Mesothelial cell of epicardium (in vitro differentiated cells): ENCODE measurements at places on chromosomes 11 and 22. TPM values are rescaled to one million over a fixed set of nuclear protein-coding genes. Genes with fewer than 3 reads are reported as not detected.
A peak's percentile ranks its signal among the peaks of the same experiment; 100 is the strongest.

PRODH gene
- total RNA-seq, result 1.7 to 2.5 TPM (median 2.1 TPM) in 3 replicates

OR5P2 gene
- total RNA-seq, result 1.7 to 3.0 TPM (median 2.1 TPM) in 3 replicates

ROM1 gene
- total RNA-seq, result 1.7 to 2.5 TPM (median 1.8 TPM) in 3 replicates

ESAM gene
- 0.85 to 1.1 TPM (median 0.95 TPM) in 3 replicates for total RNA-seq

BATF2 gene
- total RNA-seq, result 1.5 to 1.9 TPM (median 1.7 TPM) in 3 replicates

RTN4RL2 gene
- total RNA-seq, result 0.38 to 0.63 TPM (median 0.53 TPM) in 3 replicates

NLRP14 gene
- total RNA-seq, result 0.51 to 0.58 TPM (median 0.54 TPM) in 3 replicates

DNA sequence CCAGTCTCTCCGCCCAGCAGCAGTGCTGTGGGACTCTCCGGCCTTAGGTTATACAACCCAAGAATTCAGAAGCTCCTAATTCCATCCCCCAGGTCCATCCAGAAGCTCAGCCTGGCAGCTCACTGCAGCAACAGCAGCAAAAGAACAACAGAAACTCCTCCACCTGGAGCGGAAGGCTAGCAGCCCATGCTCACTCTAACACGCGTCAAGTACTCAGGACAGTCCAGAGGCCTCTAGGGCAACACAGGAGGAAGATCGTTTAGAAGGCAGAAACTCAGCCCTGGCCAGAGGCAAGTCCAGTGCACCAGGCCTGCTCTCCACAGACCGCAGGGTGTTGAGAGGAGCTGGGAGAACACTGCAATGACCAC, 17.1 kb downstream of the PLA2G6 start:
- H3K4me1 ChIP-seq, result peaks cover 17% of the 10 kb centered on the region
- no peaks in the 10 kb centered on the region for H3K27me3 ChIP-seq
- H3K4me3 ChIP-seq, result no peak overlapping the region
- no peak for DNase-seq
- H3K36me3 ChIP-seq, result peaks cover 36% of the 10 kb centered on the region

- H3K4me3 ChIP-seq, result no peak overlapping the region
- no peak overlapping the region for H3K27ac ChIP-seq
- no peak for DNase-seq
- no peaks in the 10 kb centered on the region for H3K36me3 ChIP-seq
- H3K4me1 ChIP-seq, result peaks cover 6% of the 10 kb centered on the region
Observed at GRCh38 chr11:20203831-20204230, 43.6 kb upstream of the DBX1 start.

GRCh38 chr11:104856607-104857006, 41.7 kb downstream of the CASP12 start:
- DNase-seq, result no peak
- no peak overlapping the region for H3K27ac ChIP-seq
- H3K4me3 ChIP-seq, result no peak overlapping the region
- peaks cover 49% of the 10 kb centered on the region for H3K4me1 ChIP-seq
- no peaks in the 10 kb centered on the region for H3K27me3 ChIP-seq
- H3K36me3 ChIP-seq, result no peaks in the 10 kb centered on the region

GRCh38 chr22:37575490-37576003, 4.3 kb downstream of the LGALS2 start:
- no peak overlapping the region for H3K27ac ChIP-seq
- peaks cover 8% of the 10 kb centered on the region for H3K4me1 ChIP-seq
- no peaks in the 10 kb centered on the region for H3K27me3 ChIP-seq
- no peaks in the 10 kb centered on the region for H3K36me3 ChIP-seq

DNA sequence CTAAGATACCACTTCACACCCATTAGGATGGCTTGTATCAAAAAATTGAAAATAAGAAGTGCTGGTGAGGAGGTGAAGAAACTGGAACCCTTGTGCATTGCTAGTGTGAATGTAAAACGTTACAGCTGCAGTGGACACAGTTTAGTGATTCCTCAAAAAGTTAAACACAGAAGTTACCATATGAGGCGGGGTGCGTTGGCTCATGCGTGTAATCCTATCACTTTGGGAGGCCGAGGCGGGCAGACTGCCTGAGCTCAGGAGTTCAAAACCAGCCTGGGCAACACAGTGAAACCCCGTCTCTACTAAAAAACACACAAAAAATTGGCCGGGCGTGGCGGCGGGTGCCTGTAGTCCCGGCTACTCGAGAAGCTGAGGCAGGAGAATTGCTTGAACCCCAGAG, 43.5 kb downstream of the SGSM3 start:
- no peak overlapping the region for H3K4me3 ChIP-seq
- H3K36me3 ChIP-seq, result peaks cover 29% of the 10 kb centered on the region
- DNase-seq, result no peak

DNA sequence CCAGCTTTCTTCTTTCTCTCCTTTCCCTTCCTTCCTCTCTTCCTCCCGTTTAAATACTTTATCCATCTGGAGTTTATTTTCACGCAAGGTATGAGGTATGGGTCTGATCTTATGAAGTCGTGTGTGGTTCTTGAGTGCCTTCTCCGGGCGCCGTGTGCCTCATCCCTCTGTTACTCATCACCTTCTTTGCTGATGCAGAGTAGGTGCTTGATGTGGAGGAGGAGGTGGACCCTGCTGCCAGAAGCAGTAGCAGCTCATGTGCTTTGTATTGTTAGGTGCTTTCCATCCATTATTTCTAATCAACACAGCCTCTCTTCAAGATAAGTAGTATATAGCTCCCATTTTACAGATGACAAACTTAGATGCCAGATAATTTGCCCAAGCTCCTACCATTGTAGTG, 47.0 kb downstream of the TNRC6B start:
- peaks cover 32% of the 10 kb centered on the region for H3K4me1 ChIP-seq
- H3K36me3 ChIP-seq, result peaks cover 6% of the 10 kb centered on the region
- peak overlapping the region; percentile 16 for H3K27ac ChIP-seq
- no peaks in the 10 kb centered on the region for H3K27me3 ChIP-seq
- H3K4me3 ChIP-seq, result no peak overlapping the region
- no peak for DNase-seq

DNA sequence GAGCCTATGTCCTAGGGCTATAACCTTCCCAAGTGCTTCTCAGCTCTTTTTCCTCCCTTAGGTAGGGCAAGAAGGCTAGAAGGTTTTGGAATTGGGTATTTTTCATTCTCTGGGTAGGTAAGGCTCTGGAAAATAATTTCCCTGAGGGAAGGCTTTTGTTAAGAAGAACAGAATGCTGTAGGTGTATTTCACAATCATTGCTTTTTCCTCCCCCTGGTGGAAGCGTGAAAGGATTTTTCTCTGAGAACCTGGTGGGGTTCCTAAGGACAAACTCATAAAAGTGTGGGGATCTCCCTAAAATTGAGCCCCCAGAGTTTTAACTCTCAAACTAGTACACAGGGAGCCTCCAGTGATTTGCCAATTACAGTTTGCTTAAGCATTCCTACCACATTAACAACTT, 41.1 kb upstream of the NARS2 start:
- H3K27me3 ChIP-seq, result no peaks in the 10 kb centered on the region
- DNase-seq, result no peak
- no peak overlapping the region for H3K4me3 ChIP-seq

- no peak overlapping the region for H3K27ac ChIP-seq
- no peak for DNase-seq
- H3K27me3 ChIP-seq, result no peaks in the 10 kb centered on the region
Observed at GRCh38 chr11:108858622-108859021, 193.8 kb downstream of the DDX10 start.

- H3K27ac ChIP-seq, result peak overlapping the region; percentile 47
- peak; percentile 86 for DNase-seq
- H3K27me3 ChIP-seq, result peaks cover 34% of the 10 kb centered on the region
- peak overlapping the region; percentile 55 for H3K4me3 ChIP-seq
- H3K4me1 ChIP-seq, result peaks cover 72% of the 10 kb centered on the region
- H3K36me3 ChIP-seq, result no peaks in the 10 kb centered on the region
Observed at GRCh38 chr11:118610773-118611432, 3.5 kb downstream of the PHLDB1 start.

DNA sequence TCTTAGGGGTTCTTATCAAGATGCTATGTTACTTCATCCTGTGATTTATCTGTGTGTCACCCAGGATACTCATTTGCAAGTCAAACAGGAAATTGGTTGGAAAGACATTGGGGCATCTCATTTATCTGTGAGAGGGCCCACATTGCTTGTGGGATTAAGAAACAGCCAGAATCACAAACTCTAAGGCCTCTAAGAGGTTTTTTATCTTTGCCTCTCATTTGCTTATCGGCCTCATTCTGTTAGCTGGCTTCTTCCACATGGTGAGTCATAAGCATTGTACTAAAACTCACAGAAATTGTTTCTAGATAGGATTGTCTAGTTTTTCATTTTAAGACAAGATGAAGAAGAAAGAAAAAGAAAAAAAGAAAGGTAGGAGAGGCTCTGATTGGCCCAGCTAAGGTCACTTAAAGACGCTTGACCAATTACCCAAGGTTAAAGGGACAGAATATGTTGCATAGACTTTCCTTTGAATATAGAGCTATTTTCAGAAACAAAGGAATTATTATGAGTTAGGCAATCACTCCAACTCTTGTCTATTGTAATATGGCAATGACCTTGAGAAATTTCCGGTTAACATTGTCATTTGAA, 121.9 kb downstream of the ARHGAP42 start:
- H3K36me3 ChIP-seq, result no peaks in the 10 kb centered on the region
- H3K27me3 ChIP-seq, result no peaks in the 10 kb centered on the region
- H3K27ac ChIP-seq, result peak overlapping the region; percentile 75
- peaks cover 25% of the 10 kb centered on the region for H3K4me1 ChIP-seq

DNA sequence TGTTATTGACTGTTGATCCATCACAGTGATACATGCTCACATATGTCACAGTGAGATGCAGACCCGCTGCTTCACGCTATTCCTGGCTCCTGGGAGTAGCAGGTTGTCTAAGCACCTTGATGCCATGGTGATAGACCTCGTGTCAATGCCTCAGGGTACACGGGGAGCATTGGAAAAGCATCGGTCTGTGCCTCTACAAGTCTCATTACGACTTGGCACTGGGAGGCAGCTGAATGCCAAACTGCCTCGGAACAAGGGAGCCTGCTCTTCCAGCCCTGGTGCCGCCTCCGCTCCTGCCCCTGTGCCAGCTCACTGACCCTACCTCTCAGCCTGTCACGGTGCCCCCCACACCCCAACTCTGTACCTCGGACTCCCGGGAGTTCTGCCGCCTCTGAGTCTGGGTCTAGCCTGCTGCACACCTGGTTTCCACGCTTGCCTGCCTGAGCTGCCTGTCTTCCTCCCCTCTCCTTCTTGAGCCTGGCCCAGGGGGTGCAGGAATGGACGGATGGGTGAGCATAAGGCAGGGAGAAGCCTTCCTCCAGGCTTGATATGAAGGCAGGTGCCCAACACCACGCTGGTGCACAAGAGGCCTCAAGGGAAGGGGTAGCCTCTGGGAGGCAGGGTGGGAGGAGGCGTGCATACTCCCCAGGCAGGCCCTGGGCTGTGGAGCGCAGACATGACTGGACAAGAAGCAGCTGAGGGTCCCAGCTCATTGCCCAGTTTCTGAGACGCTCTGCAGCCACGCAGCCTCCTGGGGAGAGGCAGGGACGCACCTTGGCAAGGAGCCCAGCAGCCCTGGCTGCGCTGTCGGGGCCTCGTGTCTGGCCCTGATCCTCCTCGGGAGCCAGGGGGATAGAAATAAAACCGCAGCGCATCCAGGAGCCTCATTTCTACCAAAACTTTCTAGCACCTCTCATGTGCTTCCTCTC, 1.8 kb upstream of the NFAM1 start:
- DNase-seq, result peak; percentile 50
- peaks cover 11% of the 10 kb centered on the region for H3K27me3 ChIP-seq
- peaks cover 42% of the 10 kb centered on the region for H3K4me1 ChIP-seq
- no peaks in the 10 kb centered on the region for H3K36me3 ChIP-seq
- no peak overlapping the region for H3K4me3 ChIP-seq

- no peak overlapping the region for H3K27ac ChIP-seq
- no peaks in the 10 kb centered on the region for H3K27me3 ChIP-seq
- DNase-seq, result no peak
- H3K36me3 ChIP-seq, result peaks cover 16% of the 10 kb centered on the region
- H3K4me1 ChIP-seq, result peaks cover 5% of the 10 kb centered on the region
Observed at GRCh38 chr11:130465263-130465662, 16.8 kb downstream of the ADAMTS15 start.

GRCh38 chr11:95760941-95761340, 28.6 kb downstream of the FAM76B start:
- no peak overlapping the region for H3K4me3 ChIP-seq
- no peak overlapping the region for H3K27ac ChIP-seq
- H3K27me3 ChIP-seq, result no peaks in the 10 kb centered on the region

DNA sequence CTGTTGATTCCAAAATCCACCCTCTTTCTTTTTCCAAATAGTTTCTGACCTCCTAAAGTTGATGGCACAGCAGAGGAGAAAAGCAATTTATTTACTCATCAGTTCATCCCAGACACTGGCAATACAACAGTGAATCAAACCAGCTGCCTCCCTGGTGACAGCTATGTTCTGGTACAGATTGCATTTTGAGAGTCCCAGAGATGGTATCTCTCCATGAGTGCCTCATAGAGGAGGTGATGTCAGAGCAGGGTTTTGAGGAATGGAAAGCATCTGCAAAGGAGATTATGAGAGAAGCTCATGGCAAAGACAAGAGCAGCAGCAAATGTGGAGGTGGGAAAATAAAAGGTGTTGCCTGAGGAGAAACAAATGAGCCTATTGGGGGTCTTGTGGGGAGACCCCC, 377.2 kb downstream of the MN1 start:
- peaks cover 15% of the 10 kb centered on the region for H3K4me1 ChIP-seq
- no peak for DNase-seq
- no peak overlapping the region for H3K27ac ChIP-seq
- H3K27me3 ChIP-seq, result no peaks in the 10 kb centered on the region
- peaks cover 3% of the 10 kb centered on the region for H3K36me3 ChIP-seq
- no peak overlapping the region for H3K4me3 ChIP-seq
